SK-N-DZ (cell line): ENCODE measurements at places on chromosomes 6 and 20.
A peak's percentile ranks its signal among the peaks of the same experiment; 100 is the strongest.

DNA sequence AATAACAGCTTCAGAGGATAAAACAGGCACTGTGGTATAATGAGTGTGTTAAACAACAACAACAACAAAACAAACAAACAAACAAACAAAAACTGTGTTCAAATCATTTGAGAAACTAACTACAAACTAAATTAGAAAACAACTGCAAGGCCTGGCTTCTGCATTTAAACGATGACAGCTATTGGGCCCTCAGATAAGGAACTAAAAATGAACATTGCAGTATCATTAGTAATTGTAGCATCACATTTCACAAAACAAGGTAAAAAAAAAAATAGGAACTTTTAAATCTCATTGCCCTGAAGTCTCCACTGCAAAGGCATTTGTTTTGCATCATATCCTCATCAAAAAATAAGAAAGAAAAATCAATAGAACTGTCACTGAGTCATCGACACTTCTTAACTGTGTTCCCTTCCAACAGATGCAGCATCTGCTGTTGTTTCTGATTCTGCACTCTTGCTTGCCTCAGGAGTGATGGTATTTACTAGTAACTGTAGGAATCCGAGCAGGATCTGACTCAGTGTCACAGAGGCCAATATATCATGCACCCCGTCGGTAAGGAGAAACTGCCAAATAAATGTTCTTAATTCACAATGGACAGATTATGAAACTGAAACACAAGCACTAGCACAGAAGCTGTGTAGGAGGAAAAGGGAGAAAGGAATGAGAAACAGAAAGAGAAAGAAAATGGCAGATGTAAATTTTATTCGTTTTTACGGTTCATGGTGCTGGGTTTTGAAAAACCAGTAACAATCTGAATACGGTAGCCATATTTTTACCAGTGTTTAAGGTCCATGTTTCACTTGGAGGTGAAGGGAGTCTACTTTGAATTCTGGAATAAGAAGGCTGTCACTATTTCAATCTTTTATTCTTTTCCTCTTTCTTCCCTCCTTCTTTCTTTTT lies 365.7 kb upstream of the EPHA7 start:
- DNase-seq, result no peak

GRCh38 chr6:54291738-54292137 lies 16.5 kb upstream of the TINAG start:
- DNase-seq, result no peak

DNA sequence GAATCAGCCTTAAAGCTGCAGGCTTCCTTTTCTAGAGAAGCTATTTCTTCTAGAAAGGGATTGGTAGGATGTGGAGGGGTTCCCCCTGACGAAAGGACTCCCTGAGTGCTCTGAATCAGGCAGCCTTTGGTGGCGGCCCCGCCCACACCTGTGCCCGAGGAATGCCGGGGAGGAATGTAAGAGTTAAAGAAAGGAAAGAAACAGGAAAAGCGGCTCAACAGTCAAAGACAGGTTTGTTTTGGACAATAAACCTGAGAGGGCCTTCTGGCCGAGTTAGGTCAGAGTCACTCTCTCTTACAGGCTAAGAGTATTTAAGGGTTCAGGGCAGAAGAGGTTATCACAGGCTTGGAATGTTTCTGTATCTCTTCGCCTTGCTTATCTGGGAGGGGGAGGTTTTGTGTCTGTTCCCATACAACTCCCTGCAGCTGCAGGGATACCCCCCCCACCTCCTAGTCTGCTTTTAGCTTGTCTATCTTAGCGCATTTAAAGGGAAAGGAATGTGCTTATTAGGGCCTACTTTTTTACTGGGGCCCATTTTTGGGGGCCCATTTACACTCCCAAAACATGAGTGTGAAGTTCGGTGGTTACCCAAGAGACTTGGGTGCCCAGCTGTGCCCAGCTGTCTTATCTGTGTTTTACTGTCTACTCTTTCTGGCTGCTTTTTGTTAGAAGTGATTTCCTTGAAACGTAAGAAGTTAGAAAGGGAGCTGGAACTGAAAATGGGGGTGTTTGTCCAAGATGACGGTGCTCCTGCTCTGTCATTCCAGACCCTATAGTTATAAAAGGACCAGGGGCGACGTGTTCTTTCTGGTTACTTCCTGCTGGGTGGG lies 32.8 kb downstream of the DYNLT1 start:
- DNase-seq, result no peak

DNA sequence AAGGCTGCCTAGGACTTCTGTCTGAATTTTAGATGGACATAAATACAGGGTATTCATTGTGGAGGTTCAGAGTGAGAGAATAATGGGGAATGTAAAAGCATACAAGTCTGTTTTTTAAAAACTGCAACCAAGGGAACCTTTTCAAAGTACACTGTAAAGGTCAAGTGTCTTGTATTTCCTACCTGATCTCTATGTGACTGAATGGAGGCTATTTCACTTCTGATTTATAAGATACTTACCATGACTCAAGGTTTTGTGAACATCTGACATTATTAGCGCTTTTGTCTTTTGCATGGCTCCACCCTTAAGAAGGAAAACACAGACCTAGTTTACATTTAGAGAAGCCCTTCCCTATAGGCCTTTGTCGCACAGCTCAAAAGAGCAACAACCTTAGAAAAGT lies 126.5 kb downstream of the ZFAND3 start:
- no peak for DNase-seq

GRCh38 chr6:168045706-168046620 lies 33.0 kb downstream of the FRMD1 start:
- DNase-seq, result peak; percentile 45

- DNase-seq, result no peak
Measured at GRCh38 chr6:168711049-168711640, 270.2 kb downstream of the SMOC2 start.

- DNase-seq, result no peak
Measured at GRCh38 chr20:47355489-47356219, 845 bp downstream of the ZMYND8 start.

- DNase-seq, result peak; percentile 49
Measured at GRCh38 chr6:168035661-168036545, 38.4 kb downstream of the KIF25 start.

DNA sequence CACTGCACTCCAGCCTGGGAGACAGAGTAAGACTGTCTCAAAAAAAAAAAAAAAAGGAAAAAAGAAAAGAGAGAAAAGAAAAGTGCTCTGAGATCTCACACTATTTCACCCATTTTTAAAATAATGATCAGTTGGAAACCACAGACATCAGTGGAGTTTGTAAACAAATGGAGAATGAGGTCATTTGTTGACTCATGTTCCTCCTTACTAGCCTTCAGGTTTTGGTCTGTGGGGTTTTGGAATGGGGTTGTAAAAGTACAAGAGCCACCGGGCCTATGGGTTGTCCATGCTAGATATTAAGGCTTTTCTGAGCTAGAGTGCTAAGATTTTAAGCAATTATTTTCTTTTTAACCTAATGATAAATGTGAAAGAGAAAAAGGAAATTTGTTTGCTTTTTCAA lies 104.4 kb upstream of the PRL start:
- no peak for DNase-seq

DNA sequence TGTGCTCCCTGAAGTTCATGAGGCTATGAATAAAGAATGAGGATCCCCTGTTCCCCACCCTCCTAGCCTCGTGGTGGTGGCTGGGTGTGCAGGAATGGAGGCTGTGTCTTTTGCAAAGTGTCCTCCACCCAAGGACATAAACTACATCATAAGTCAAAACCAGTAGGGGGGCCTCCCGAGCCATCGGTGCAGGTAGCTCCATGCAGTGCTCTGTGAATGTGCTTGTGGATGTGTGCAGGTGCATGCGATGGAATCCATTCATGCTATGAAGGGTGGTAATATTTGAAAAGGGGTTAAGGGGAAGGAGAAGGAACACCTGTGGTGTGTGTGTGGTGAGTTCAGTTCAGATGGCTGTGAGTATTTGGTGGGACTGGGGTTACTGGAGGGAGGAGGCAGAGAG lies 197.3 kb downstream of the NRN1 start:
- no peak for DNase-seq
